Fibroblast of skin of abdomen (primary cell): ENCODE measurements at places on chromosomes 5 and 9.

DNA sequence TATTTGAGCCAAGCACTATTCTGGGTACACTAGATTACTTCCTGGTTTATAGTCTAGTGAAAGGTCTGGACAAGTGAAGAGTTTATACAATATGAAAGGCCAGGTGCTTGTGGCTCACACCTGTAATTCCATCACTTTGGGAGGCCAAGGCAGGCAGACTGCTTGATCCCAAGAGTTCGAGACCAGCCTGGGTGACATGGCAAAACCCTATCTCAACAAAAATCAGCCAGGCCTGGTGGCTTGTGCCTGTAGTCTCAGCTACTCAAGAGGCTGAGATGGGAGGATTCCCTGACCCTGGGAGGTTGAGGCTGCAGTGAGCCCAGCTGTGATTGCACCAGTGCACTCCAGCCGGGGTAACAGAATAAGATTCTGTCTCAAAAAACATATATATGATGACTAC lies 9.5 kb upstream of the TXNDC15 start:
- DNase-seq: no peak

DNA sequence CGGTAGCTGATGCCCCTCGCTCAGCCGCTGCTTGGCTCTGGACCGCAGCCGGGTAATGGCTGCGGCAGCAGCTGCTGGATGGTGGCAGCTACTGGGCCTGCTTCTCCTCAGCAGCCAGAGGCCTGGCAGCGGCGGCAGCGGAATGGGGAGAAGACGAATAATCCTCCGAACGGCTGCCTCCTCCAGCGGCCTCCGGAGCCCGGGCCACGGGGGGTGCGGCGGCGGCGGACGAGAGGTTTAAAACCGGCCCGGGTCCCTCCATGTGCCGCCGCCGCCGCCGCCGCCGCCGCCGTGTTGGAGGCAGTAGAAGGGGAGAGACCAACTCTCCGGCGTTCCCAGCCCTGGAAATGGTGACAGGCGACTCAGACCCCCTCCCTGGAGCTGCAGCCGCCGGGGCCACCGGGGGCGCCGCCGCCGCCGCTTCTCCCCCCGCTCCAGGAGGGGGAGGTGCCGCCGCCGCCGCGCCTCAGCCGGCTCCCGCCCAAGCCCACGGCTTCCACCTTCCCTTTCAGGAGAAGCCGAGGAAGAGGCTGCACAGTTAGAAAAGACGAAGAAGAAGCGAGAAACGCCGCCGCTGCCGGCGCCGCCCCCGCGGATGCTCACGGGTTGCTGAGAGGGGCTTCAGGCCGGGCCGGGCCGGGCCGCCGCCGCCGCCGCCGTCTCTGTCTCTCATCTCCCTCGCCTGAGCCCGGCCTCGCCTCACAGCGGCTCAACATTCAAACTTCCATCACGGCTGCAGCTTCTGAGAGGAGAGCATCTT lies 118.4 kb upstream of the PRSS3 start:
- DNase-seq: peak; percentile 32

DNA sequence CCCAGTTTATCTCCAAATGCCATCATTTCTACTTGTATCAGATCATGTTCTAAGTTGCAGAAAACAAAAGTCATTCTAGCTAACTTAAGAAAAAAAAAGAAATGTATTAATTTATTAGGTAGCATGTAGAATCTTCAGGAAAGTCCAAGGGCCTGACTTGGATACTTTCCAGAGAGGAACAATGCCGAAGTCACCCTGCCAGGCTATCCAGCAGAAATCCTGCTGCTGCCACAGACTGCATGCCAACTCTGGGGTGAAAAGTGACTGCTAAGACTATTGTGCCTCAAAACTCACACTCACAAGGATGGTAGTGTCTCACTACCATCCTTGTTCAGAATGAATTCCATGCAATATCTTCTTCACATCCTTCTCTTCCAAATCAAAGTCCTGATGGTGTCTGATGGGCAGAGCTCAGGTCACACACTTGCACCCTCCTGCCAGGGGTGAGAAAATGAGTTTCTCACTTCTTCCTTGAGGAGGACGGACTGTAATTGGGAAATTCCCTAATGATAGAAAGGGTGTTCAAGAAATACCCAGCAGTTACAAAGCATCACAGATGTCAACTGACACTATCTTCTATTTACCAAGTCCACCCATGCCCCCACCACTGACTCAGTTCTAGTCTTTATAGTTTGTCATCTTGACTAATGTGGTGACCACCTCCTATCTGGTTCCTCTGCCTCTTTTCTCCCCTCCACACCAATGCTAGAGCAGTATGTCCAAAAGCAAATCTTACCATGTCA lies 279.4 kb downstream of the CWC27 start:
- no peak for DNase-seq

DNA sequence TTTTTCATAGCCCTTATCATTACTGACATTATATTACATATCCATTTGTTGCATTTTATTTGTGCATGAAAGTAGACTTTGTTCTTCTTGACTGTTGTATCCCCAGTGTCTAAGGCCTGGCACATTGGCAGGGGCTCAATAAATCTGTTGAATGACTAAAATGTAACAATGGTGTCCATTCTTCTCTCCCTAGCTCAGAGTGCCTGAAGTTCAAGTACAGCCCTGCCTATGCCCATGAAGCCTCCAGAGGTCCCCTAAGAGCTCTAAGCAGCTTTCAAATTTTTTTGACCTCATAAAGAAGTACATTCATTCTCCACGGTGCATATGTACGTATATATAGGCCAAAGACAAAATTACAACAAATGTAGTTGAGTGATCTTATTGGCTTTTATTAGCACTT lies 4.2 kb upstream of the BSPRY start:
- DNase-seq: no peak

GRCh38 chr5:61082516-61083280 lies 79.6 kb downstream of the SMIM15 start:
- no peak for DNase-seq

- no peak for DNase-seq
Measured at GRCh38 chr9:100070104-100071041, 28.4 kb downstream of the ERP44 start.

- no peak for DNase-seq
Measured at GRCh38 chr5:15373151-15373550, 126.8 kb upstream of the FBXL7 start.

DNA sequence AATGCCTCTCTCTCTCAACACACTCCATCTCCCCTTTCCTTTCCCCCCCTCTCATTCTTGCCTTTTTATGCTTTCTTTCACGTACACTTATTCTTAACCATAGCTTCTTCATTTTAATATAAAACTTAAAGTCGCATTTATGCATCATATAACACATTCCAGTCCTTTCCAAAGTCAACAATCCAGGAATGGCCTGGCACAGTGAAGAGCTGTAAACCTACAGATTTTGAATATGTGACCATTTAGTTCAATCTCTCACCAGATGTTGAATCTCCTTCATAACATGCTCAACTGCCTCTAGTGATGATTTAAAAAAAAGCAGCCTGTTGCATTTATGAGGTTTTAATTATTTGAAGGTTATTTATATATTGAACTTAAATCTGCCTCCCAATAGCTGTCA lies 186.2 kb upstream of the GRAMD2B start:
- no peak for DNase-seq

DNA sequence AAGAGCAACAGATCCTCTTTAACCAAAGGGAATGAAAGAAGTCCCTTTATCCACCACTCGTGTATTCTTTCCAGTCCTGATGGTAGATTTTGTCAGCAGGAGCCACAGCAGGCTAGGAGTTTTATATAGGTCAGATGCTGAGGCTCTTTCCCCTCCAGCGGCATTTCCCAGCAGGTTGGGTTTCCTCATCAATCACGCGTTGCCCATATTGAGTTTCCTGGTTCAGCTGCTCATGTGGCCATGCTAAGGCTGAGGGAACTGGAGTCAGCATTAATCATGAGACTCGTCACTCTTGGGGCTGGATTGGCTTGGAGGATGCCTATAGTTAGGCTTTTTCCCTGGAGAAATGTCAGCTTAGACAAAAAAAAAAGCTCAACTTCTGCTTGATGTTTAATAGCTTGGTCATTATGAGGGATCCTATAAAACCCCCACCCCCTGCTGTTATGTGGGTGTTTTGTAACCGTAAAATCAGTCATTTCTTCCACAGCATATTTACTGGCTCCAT lies 193.4 kb upstream of the GAS1 start:
- DNase-seq: peak; percentile 48
